Cerebellum (tissue), 4 donors: ENCODE measurements at places on chromosomes 13 and 19. TPM values are rescaled to one million over a fixed set of nuclear protein-coding genes. Genes with fewer than 3 reads are reported as not detected.

DNA sequence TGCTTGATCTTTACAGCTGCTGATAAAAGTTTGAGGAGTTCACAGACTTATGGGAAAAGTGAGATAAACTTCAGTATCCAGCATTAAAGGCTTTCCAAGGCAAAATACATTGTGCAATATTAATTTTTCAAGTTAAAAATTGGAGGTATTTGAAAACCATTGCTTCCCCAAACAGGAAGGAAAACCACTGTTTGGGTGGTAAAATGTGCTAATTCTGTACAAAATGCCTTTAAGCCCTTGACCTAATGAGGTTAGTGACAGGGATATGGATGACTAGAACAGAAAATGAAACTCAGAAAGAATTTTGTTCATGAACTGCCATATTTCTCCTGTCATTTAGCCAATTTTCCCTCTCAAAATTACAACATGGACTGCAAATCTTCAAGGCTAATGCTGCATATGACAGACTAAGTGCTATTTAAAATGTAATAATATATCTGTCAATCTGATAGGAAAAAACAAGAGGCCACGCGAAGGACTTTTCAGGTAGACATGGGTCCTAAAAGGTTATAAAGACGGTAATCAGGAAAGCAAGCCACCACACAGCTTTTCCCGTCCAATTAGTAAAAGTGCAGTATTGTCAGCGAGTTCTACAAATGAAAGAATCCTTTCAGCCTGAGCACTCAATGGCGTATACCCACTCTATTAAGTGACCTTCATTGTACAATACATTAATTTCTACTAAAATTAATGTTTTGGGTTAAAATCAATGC lies 212.8 kb downstream of the ENOX1 start:
- no peak for DNase-seq

IGFL2 gene
- total RNA-seq: 1.2 TPM

GRCh38 chr13:39982745-39983144 lies 327.3 kb downstream of the COG6 start:
- DNase-seq: no peak

- no peak for DNase-seq
Measured at GRCh38 chr13:39918620-39919236, 263.3 kb downstream of the COG6 start.

PLEKHA4 gene
- total RNA-seq: 1.5 TPM
